ENCODE measurements at places on chromosomes 2 and 18.

- DNase-seq, result no peak
Measured at GRCh38 chr18:31010601-31011000, 31.9 kb downstream of the DSC3 start.

GRCh38 chr2:132645176-132645575 lies 24.8 kb downstream of the LYPD1 start:
- DNase-seq, result peak; percentile 61

DNA sequence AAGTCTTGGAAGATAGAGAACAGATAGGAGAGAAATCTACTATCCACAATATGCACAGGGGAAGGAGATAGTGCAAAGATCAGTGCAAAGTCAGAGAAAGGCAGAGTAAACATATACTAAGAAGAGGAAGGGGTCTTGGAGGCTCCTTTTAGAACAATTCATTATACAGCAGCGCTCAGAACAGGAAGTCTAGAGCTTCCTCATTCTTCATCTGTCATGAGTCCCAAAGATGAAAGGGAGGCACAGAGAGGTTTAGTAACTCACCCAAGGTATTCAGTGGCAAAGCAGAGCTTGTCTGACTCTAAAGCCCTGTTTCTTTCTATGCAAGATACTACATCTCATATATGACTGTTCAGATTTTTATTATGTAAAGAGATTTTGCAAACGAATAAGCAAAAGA lies 1.4 kb downstream of the SP110 start:
- no peak for DNase-seq

GRCh38 chr2:179037807-179038206 lies 12.1 kb downstream of the CCDC141 start:
- no peak for DNase-seq

- DNase-seq, result no peak
Measured at GRCh38 chr2:64826703-64827102, 162.5 kb upstream of the SLC1A4 start.

Data from NCI-H1417 (cell line).